Activated naive CD8-positive, alpha-beta T cell treated with anti-CD3 and anti-CD28 coated beads, Interleukin-2, amount 50 U/mL, for 24 hours (primary cell): ENCODE measurements at places on chromosomes 1 and 21.

- no peak overlapping the region for H3K4me3 ChIP-seq
- no peak overlapping the region for H3K27ac ChIP-seq
- peaks cover 8% of the 10 kb centered on the region for H3K27me3 ChIP-seq
- H3K4me1 ChIP-seq, result no peaks in the 10 kb centered on the region
- no peak for DNase-seq
- no peaks in the 10 kb centered on the region for H3K36me3 ChIP-seq
These were observed 50.5 kb upstream of the PUM1 start for GRCh38 chr1:31116022-31116421.

DNA sequence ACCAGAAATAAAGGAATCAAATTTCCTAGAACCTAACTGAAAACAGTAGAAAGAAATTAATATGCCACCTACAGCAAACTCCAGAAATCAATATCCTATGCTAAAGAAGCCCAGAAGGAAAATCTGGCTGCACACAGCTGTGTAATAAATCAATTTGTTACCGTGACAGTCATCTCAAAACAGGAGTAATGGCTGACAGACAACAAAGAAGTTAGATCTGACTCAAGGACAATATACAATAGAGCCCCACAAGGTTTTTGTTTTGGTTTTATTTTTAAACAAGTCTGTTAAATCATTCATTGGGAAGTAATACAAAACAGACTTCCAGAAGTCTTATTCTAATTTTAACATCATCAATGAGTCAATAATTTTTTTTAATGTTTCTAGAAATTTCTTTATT is 168.4 kb downstream of the RERE start:
- no peak overlapping the region for H3K27ac ChIP-seq
- H3K27me3 ChIP-seq, result no peaks in the 10 kb centered on the region
- peaks cover 22% of the 10 kb centered on the region for H3K36me3 ChIP-seq
- H3K4me1 ChIP-seq, result peaks cover 68% of the 10 kb centered on the region
- H3K4me3 ChIP-seq, result no peak overlapping the region

- H3K4me3 ChIP-seq, result no peak overlapping the region
- no peaks in the 10 kb centered on the region for H3K4me1 ChIP-seq
- no peak overlapping the region for H3K27ac ChIP-seq
- DNase-seq, result no peak
- H3K36me3 ChIP-seq, result no peaks in the 10 kb centered on the region
These were observed 205.2 kb downstream of the GRIK3 start for GRCh38 chr1:36829066-36829465.

DNA sequence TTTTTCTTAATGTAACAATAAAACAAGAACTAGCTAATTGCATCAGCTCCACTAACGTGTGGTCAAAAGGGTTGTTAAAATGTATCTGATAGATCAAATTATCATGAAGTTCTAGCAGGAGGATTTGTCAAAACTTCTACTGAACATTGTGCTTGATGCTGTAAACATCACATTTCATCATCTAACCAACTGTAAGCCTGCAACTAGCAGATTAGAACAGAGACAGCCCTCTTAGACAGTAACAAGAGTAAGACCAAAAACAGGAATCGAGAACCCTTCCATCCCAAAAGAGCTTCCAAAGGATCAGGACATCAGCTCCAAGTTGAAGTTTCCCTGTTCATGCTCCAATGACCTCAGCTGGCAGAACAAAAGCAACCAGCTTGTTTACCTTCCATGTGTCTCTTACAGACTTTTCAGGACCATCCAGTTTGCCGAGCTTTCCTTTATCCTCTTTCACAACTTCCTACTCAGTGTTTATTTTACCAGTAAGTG is 44.6 kb downstream of the NIBAN1 start:
- H3K4me3 ChIP-seq, result no peak overlapping the region
- H3K27ac ChIP-seq, result no peak overlapping the region
- peaks cover 18% of the 10 kb centered on the region for H3K4me1 ChIP-seq
- peaks cover 8% of the 10 kb centered on the region for H3K36me3 ChIP-seq
- no peak for DNase-seq

DNA sequence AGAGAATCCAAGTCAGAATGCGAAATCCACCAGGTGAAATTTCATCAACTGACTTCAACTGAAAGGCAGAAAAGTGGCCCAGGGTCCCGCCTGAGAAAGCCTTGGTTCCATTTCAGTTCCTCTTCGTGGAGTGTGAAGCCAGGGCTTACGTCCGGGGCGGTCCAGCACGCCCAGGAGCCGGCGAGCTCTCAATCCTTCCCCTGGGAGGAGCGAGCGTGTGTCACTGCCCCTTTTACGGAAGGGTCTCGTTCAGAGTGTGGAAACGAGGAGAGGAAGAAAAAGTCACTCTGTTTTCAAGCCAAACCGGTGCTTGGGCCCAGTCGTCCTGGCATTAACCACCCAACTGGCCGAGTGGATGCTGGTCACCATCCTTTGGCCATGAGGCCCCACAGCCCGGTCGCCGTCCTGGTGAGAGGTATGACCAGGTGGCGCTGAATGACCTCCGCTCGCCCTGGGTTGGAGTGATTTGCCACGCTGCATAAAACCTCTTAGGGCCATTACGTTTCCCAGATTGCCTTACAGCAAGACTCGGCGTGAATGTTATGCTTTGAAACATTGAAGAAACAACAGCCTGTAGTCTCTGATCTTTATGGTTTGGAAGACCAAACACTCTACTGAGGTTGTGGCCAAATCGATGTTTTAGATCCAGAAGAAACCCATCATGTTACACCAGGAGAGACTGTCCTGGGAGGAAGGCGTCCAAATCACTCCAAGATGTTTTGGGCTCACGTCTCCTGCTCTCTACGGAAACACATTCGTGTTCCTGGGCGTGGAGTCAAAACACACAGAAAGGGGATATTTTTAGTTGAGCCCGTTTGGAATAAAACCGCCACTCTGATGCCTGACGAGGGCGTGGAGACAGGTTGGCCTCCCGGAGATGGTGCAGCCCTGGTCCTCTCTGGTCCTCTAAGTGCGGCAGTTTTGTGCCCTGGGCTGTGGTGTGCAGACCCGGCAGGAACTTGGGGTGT is 93.6 kb upstream of the ACTRT2 start:
- H3K27ac ChIP-seq, result no peak overlapping the region
- H3K27me3 ChIP-seq, result peaks cover 2% of the 10 kb centered on the region
- H3K4me3 ChIP-seq, result no peak overlapping the region
- H3K4me1 ChIP-seq, result no peaks in the 10 kb centered on the region
- no peak for DNase-seq

GRCh38 chr1:84972377-84972987 is 24.4 kb downstream of the MCOLN2 start:
- H3K27me3 ChIP-seq, result no peaks in the 10 kb centered on the region
- H3K4me3 ChIP-seq, result no peak overlapping the region
- DNase-seq, result no peak
- H3K27ac ChIP-seq, result no peak overlapping the region

DNA sequence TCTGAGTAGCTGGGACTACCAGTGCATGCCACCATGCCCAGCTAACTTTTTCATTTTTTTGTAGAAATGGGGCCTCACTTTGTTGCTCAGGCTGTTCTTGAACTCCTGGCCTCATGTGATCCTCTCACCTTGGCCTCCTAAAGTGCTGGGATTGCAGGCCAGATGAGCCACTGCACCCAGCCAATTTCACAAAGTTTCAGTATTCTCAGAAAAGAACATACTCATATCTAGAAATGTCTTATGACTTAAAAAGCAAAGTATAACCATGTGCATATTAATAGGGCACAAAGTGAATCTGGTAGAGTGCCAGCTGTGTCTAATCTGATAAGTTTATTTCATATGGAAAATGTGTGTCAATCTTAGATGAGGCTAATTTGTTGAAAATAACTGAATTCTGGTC is 87.5 kb upstream of the CACYBP start:
- H3K4me1 ChIP-seq, result peaks cover 35% of the 10 kb centered on the region
- no peaks in the 10 kb centered on the region for H3K27me3 ChIP-seq
- H3K36me3 ChIP-seq, result peaks cover 4% of the 10 kb centered on the region
- H3K27ac ChIP-seq, result peak overlapping the region; percentile 35
- peak; percentile 10 for DNase-seq

- H3K4me3 ChIP-seq, result no peak overlapping the region
- no peaks in the 10 kb centered on the region for H3K4me1 ChIP-seq
These were observed 323.6 kb downstream of the MRPL39 start for GRCh38 chr21:25283720-25284119.

DNA sequence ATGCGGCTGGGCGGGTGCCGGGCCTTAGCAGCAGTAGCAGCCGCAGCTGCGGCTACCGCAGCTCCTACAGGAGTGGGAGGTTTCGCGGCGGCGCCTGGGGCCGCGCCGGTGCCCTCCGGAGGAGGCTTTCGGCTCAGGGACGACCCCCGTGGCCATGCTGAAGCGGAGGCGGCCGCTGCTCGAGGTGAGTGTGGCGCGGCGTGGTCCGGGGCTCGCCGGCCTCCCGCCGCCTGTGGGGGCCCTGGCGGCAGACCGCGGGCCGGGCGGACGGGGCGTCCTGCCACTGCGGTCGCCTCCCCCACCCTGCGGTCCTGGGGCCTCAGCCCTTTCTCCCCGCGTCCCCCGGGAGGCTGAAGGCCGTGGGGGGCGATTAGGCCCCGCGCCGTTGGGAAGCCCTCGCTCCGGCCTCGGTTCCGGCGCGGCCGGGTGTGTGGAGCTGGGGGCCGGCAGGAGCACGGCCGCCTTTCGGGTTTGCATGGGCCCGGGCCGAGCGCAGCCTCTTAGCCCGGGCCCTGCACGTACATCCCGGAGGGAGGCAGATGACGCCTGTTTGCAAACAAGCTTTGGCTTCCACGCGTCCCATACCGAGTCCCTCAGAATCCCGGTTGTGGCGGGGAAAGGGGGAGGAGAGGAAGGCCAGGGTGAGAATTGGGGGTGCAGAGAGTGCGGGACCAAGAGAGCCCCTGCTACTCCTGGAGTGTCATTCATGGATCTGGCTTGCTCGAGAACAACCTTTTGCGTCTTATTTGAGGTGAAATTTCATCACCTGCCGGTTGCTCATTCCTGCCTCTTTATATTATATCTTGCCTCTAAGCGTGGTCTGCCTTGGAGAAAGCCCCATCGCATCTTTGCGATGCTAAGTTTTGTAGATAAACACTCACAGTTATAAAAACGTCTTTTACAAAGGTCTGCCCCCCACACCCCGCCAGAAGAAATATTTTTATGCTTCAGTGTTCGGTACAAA is 613 bp downstream of the ZFYVE9 start:
- H3K27me3 ChIP-seq, result peaks cover 3% of the 10 kb centered on the region
- DNase-seq, result peak; percentile 36
- H3K4me3 ChIP-seq, result peak overlapping the region; percentile 84
- peak overlapping the region; percentile 77 for H3K27ac ChIP-seq

- no peak overlapping the region for H3K27ac ChIP-seq
- peaks cover 9% of the 10 kb centered on the region for H3K27me3 ChIP-seq
- H3K36me3 ChIP-seq, result no peaks in the 10 kb centered on the region
These were observed 625.2 kb downstream of the LMO4 start for GRCh38 chr1:87953732-87954344.
